ENCODE measurements at places on chromosomes 5 and 9. TPM values are rescaled to one million over a fixed set of nuclear protein-coding genes. Genes with fewer than 3 reads are reported as not detected.

Gene OR1Q1
- total RNA-seq = not detected

Gene HSPB3
- total RNA-seq = not detected

Gene SYNPO
- total RNA-seq = 6.3 TPM

Gene ZNF883
- 0.51 TPM for total RNA-seq

Gene CLIC3
- total RNA-seq = 1.2 TPM

Gene GABRA1
- not detected for total RNA-seq

Gene NUDT12
- total RNA-seq = 11.4 TPM

Gene IFNA21
- total RNA-seq = not detected

Gene SEMA5A
- total RNA-seq = 1.2 TPM

Gene GRM6
- not detected for total RNA-seq

Gene CTXN3
- total RNA-seq = not detected

Gene FOXD4
- total RNA-seq = 2.4 TPM

Gene PSIP1
- 55.3 TPM for total RNA-seq

Gene C1QTNF3
- total RNA-seq = 0.49 TPM

Gene KCNIP1
- not detected for total RNA-seq
